Activated naive CD4-positive, alpha-beta T cell treated with anti-CD3 and anti-CD28 coated beads, Interleukin-2, amount 10 ng/mL, durations not matched to agents 7 days and 5 days (primary cell): ENCODE measurements at places on chromosomes 16 and 17.
A peak's percentile ranks its signal among the peaks of the same experiment; 100 is the strongest.

DNA sequence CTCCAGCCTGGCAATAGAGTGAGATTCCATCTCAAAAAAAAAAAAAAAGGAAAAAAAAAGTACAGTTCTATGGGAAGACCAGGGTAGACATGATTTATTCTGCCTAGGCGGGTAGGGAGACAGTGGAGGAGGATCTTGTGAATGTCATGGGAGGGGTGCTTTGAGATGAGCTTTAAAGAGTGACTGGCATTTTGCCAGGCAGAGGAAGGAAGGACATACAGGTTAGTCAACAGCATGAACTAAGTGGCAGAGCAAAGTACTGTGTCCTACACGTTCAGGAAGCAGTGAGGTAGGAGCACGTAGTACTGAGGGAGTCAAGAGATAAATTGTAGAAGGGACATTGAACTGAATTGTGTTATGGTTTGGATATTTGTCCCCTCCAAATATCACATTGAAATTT is 451.5 kb downstream of the TOX3 start:
- DNase-seq, result no peak

DNA sequence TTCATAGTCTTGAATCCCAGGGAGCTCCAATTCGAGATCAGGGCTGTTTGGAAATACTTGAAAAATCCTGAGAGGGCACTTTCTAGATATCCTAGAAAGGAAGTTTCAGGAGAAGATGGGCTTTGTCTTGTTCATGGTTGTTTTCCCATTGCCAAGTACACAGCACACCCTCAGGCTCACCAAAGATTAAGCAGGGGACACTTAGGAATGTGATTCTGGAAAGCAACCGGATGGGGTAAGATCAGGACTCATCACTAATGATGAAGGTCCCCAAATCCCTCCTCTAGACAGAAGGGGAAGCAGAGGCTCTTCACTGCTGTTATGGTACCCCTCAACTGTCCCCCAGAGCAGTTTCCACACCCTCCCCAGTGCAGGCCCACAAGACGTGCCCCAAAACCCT is 40.7 kb downstream of the VAC14 start:
- no peak for DNase-seq

DNA sequence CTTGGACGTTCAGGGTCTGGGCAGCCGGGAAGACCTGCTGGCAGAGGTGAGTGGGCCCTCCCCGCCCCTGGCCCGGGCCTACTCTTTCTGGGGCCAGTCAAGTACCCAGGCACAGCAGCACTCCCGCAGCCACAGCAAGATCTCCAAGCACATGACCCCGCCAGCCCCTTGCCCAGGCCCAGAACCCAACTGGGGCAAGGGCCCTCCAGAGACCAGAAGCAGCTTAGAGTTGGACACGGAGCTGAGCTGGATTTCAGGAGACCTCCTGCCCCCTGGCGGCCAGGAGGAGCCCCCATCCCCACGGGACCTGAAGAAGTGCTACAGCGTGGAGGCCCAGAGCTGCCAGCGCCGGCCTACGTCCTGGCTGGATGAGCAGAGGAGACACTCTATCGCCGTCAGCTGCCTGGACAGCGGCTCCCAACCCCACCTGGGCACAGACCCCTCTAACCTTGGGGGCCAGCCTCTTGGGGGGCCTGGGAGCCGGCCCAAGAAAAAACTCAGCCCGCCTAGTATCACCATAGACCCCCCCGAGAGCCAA is 8.6 kb upstream of the ABCC3 start:
- DNase-seq, result peak; percentile 79

GRCh38 chr17:67863624-67864247 is 38.4 kb downstream of the BPTF start:
- no peak for DNase-seq

DNA sequence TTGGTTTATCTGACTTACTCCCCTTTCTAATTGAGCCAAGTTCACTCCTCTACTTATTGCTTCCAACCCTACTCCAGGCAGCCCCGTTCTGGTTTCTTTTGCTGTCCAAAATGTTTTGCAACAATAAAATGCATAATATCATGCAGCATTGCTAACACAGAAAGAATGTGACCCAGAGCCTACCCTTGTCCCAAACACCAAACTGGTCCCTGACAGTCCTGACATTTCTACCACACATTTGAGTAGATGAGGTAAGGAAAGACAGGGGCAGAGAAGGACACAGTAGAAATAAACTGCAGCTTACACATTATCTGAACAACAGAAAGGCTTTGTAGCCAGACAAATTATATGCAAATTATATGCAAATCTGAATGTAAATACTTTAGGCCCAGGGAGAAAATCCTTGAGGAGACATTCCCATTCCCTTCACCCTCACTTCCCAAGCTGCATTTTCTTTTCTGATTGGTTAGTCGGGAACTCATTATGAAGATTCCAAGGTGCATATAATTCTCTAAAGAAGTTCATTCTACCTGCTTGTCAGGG is 31.6 kb downstream of the SOX9 start:
- DNase-seq, result no peak

GRCh38 chr16:2022723-2023091 is 3.1 kb downstream of the NPW start:
- peak; percentile 61 for DNase-seq

GRCh38 chr17:70310221-70310672 is 140.9 kb downstream of the KCNJ2 start:
- no peak for DNase-seq

DNA sequence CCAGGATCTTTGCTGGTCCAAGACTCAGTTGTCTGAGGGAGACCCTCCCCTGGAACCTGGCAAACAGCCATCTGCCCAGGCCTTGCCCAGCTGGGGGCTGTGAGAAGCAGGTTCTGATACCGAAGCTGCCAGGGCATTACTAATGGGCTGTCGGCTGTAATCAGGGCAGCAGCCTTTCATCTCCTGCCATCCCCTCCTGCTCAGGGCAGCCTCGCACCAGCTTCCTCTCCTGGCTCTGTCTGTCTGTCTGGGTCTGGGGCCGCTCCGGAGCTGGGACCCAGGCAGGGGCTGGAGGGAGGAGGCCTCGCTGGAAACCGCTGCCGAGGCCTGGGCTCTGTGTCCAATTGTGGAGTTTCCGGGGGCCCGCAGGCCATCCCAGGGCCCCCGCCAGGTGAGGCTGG is 21.6 kb upstream of the BRD7 start:
- no peak for DNase-seq

DNA sequence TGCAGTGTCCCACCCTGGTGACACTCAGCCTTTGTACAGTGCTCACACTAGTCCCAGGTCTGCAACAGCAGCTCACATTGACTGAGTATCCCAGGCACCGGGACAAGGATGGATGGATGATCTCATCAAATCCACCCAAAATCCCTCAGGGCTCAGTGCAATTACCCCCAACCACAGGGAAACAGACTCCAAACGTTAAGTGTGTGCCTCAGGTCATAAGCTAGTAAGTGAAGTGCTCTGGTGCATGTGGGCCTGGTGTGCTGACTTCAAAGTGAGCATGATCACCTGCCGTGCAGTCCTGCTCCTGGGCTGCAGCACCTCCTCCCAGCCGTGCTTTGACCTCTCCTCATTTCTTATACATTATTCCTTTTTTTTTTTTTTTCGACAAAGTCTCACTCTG is 31.2 kb upstream of the CD300E start:
- DNase-seq, result no peak
